Mesangial cell (primary cell): ENCODE measurements at places on chromosomes 16 and 17. TPM values are rescaled to one million over a fixed set of nuclear protein-coding genes. Genes with fewer than 3 reads are reported as not detected.

The TEX14 gene
- under 0.01 TPM in 1 of 2 replicates, not detected in the other for total RNA-seq

The RNF112 gene
- under 0.01 and 0.13 TPM in 2 replicates for total RNA-seq

The ZSCAN10 gene
- not detected in 2 replicates for total RNA-seq

The GGA2 gene
- 27.7 and 48.4 TPM in 2 replicates for total RNA-seq

The SPATA22 gene
- 0.38 TPM in 1 of 2 replicates, not detected in the other for total RNA-seq

The TMEM97 gene
- 14.7 and 29.7 TPM in 2 replicates for total RNA-seq

The C17orf75 gene
- total RNA-seq: 10.3 and 11.6 TPM in 2 replicates

The GLOD4 gene
- total RNA-seq: 30.3 and 48.9 TPM in 2 replicates

The TNK1 gene
- 2.6 and 4.6 TPM in 2 replicates for total RNA-seq

The KRT36 gene
- not detected in 2 replicates for total RNA-seq

The CRYM gene
- 7.5 TPM in 1 of 2 replicates, not detected in the other for total RNA-seq

The MYH13 gene
- total RNA-seq: not detected in 2 replicates

The SLC47A2 gene
- total RNA-seq: not detected in 2 replicates

The TBC1D3G gene
- not detected in 2 replicates for total RNA-seq

The NLRC5 gene
- 3.6 and 10.9 TPM in 2 replicates for total RNA-seq

The TSEN54 gene
- total RNA-seq: 18.1 and 24.4 TPM in 2 replicates

The C17orf50 gene
- not detected in 2 replicates for total RNA-seq

The FBXW10B gene
- total RNA-seq: not detected in 2 replicates

The KRT13 gene
- total RNA-seq: not detected in 2 replicates

The HSBP1 gene
- 16.0 and 39.6 TPM in 2 replicates for total RNA-seq

The GPS1 gene
- total RNA-seq: 149 and 212 TPM in 2 replicates

The SERPINF2 gene
- total RNA-seq: 0.49 and 48.9 TPM in 2 replicates

The CD300E gene
- not detected in 2 replicates for total RNA-seq

The IL32 gene
- 128 and 172 TPM in 2 replicates for total RNA-seq

The TBC1D3C gene
- 2.7 TPM in 1 of 2 replicates, not detected in the other for total RNA-seq

The HOXB7 gene
- total RNA-seq: 12.1 and 14.7 TPM in 2 replicates

The CCL17 gene
- total RNA-seq: not detected in 2 replicates

The SLC12A3 gene
- not detected in 2 replicates for total RNA-seq

The SEPTIN12 gene
- not detected in 2 replicates for total RNA-seq

The PRSS8 gene
- 2.6 and 13.1 TPM in 2 replicates for total RNA-seq

The PPP1R27 gene
- not detected in 2 replicates for total RNA-seq

The FN3KRP gene
- 18.3 and 28.0 TPM in 2 replicates for total RNA-seq

The LRRC75A gene
- 1.5 TPM in 1 of 2 replicates, not detected in the other for total RNA-seq
